ENCODE measurements at places on chromosomes 12 and 14. TPM values are rescaled to one million over a fixed set of nuclear protein-coding genes. Genes with fewer than 3 reads are reported as not detected.
A peak's percentile ranks its signal among the peaks of the same experiment; 100 is the strongest.

DNA sequence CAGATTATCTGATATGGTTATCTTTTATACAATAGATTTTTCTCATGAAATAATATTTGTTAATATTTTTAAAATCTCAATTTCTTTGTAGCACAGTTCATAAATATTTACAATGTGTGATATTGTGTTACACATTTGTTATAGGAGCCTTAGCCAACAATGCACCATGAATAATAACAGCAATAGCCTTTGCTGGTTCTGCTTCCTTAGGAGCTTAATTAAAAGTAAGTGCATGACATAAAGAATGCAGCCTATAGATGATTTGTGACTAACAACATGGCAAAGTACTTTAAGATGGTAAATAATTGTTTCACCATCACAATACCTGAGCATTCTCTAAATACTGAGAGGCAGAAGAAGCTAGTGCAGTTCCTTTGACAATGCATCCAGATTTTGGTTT is 156.3 kb upstream of the RASSF8 start:
- no peak overlapping the region for H3K4me3 ChIP-seq
- no peak for DNase-seq
- no peaks in the 10 kb centered on the region for H3K36me3 ChIP-seq
- no peak overlapping the region for H3K27ac ChIP-seq
- no peaks in the 10 kb centered on the region for H3K27me3 ChIP-seq
- H3K4me1 ChIP-seq = no peaks in the 10 kb centered on the region

Gene CDCA3
- total RNA-seq = 4.4 TPM

Gene MSI1
- not detected for total RNA-seq

GRCh38 chr12:131806674-131807073 is 21.5 kb upstream of the MMP17 start:
- no peak overlapping the region for H3K4me3 ChIP-seq
- H3K27ac ChIP-seq = no peak overlapping the region
- no peaks in the 10 kb centered on the region for H3K27me3 ChIP-seq
- H3K4me1 ChIP-seq = no peaks in the 10 kb centered on the region
- no peaks in the 10 kb centered on the region for H3K36me3 ChIP-seq
- DNase-seq = no peak

Gene ACSM4
- not detected for total RNA-seq

Gene DRAM1
- 5.2 TPM for total RNA-seq

DNA sequence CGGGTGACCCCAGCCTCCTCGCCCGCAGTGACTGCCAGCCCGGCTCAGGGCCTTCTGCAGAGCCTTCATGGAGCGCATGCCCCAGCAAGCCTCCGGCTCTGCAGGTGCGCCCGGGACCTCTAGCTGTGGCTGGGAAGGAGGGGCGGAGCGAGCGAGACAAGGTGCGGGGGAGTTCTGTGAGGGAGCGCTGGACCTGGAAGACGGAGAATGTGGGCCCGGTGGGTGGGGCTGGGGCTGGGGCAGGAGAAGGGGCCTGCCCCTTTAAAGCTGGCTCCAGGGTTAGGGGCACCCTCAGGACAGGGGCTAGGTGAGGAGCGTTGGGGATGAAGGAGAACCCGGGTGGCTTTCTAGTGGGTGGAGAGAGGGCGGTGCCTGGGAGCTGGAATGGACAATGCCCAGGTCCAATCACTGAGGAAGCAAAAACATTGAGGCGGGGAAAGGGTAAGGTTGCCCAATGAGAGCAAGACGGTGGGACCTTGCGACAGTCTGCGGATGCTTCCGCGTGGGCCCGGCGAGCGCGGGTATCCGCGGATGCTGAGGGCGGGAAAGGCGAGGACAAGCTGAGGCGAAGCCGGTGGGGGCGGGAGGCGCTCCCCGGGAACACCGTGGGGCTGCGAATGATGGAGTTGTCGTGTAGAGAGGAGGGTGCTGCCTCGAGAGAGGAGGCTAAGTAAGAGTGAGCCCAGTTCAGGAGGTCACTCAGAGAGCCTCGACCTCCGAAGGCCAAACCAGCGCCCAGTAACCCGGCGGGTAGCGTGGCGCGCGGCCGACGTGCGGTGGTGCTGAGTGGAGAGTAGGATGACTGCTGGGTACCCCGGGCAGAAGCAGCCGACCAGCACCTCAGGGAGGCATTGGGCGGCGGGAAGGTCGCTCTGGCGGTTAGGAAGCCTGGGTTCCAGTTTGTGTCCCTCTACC is at the start of gene GLS2:
GLS2 (minus strand) TSS at position 121 of the 915 bp plus-strand sequence; CDS start at position 78, 43 bp downstream.
- no peak within 1 kb of the TSS for H3K27ac ChIP-seq
- peaks cover 5% of the 10 kb centered on the region for H3K4me1 ChIP-seq
- peak; percentile 41 for DNase-seq

- peaks cover 8% of the 10 kb centered on the region for H3K4me1 ChIP-seq
- no peak overlapping the region for H3K4me3 ChIP-seq
- no peak for DNase-seq
- H3K27ac ChIP-seq = no peak overlapping the region
- H3K36me3 ChIP-seq = no peaks in the 10 kb centered on the region
- H3K27me3 ChIP-seq = peaks cover 40% of the 10 kb centered on the region
These were observed 6.6 kb downstream of the PTHLH start for GRCh38 chr12:27965966-27966365.

GRCh38 chr12:84605983-84606382 is 306.6 kb downstream of the SLC6A15 start:
- no peaks in the 10 kb centered on the region for H3K27me3 ChIP-seq
- no peak overlapping the region for H3K27ac ChIP-seq
- H3K36me3 ChIP-seq = no peaks in the 10 kb centered on the region
- H3K4me1 ChIP-seq = no peaks in the 10 kb centered on the region

- no peaks in the 10 kb centered on the region for H3K27me3 ChIP-seq
- peak overlapping the region; percentile 89 for H3K4me3 ChIP-seq
- H3K4me1 ChIP-seq = peaks cover 41% of the 10 kb centered on the region
- DNase-seq = peak; percentile 97
These were observed 27.7 kb upstream of the HIGD1C start for GRCh38 chr12:50924439-50925341.

GRCh38 chr14:22084393-22085281 is 411.0 kb upstream of the OR4E1 start:
- no peaks in the 10 kb centered on the region for H3K36me3 ChIP-seq
- H3K4me3 ChIP-seq = no peak overlapping the region
- no peaks in the 10 kb centered on the region for H3K4me1 ChIP-seq
- no peak overlapping the region for H3K27ac ChIP-seq
- H3K27me3 ChIP-seq = no peaks in the 10 kb centered on the region
- DNase-seq = no peak

Gene KLRD1
- 0.19 TPM for total RNA-seq

DNA sequence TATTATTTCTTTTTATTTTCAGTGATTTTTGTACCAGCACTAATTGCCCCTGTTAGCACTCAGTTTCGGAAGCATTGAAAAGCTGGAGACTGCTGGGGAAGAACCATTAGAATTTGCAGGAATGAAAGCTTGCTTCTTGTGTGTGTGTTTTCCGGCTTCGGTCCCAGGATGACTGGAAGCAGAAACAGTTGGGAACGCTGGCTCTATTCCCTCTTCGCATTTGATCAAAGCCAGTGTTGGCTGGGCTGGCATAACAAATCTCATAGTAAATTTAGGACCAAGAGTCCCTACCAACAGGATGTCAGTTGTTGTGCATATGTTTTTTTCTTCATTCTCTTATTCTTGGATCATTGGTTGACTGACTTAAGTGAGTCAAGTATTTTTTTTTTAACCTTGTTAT is 53.6 kb upstream of the TRAF3 start:
- H3K4me1 ChIP-seq = no peaks in the 10 kb centered on the region
- no peak for DNase-seq
- H3K4me3 ChIP-seq = no peak overlapping the region
- H3K27ac ChIP-seq = no peak overlapping the region
- peaks cover 54% of the 10 kb centered on the region for H3K36me3 ChIP-seq

GRCh38 chr14:67447033-67447381 is 35.0 kb upstream of the PLEK2 start:
- no peak overlapping the region for H3K4me3 ChIP-seq
- no peaks in the 10 kb centered on the region for H3K27me3 ChIP-seq
- no peak for DNase-seq
- no peaks in the 10 kb centered on the region for H3K4me1 ChIP-seq
- H3K36me3 ChIP-seq = no peaks in the 10 kb centered on the region
- no peak overlapping the region for H3K27ac ChIP-seq

Gene ARHGDIB
- 20.6 TPM for total RNA-seq

- no peak overlapping the region for H3K4me3 ChIP-seq
- DNase-seq = no peak
- H3K27me3 ChIP-seq = no peaks in the 10 kb centered on the region
- H3K4me1 ChIP-seq = no peaks in the 10 kb centered on the region
These were observed 309.1 kb upstream of the NAV3 start for GRCh38 chr12:77521508-77522115.

Gene SCFD1
- 21.5 TPM for total RNA-seq

Gene VASH1
- 0.56 TPM for total RNA-seq

DNA sequence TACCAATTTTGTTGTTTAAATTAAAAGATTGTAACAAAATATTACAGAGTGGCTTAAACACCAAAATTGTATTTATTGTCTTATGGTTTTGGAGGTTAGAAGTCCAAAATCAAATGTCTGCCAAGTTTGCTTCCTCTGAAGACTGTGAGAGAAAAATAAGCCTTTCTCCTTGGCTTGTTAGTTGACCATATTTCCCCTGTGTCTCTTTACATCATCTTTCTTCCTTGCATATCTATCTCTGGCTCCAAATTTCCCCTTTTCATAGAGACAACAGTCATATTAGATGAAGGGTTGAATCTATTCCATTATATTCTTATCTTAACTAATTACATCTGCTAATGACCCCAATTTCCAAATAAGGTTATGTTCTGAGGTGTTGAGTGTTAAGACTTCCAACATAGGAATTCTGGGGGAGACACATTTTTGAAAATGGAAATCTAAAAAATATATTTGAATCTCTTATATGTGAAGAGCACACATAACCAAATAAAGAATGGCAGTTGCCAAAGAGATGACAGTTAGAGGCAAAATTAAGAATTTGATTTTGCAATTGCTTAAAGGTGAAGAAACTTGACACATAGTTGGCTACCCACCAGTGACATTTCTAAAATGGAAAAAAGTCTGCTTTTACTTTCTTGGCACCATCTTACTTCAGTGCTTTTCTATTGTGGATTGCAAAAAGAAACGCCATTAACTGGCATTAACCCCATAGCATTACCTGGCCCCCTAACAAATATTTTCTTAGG is 407.2 kb downstream of the FSCB start:
- DNase-seq = no peak
- H3K4me3 ChIP-seq = no peak overlapping the region
- H3K4me1 ChIP-seq = no peaks in the 10 kb centered on the region
- no peaks in the 10 kb centered on the region for H3K36me3 ChIP-seq
- no peaks in the 10 kb centered on the region for H3K27me3 ChIP-seq

- H3K4me3 ChIP-seq = no peak overlapping the region
- no peak overlapping the region for H3K27ac ChIP-seq
- H3K4me1 ChIP-seq = peaks cover 17% of the 10 kb centered on the region
- H3K27me3 ChIP-seq = no peaks in the 10 kb centered on the region
- DNase-seq = no peak
These were observed 15.3 kb downstream of the COL2A1 start for GRCh38 chr12:47989023-47989417.

DNA sequence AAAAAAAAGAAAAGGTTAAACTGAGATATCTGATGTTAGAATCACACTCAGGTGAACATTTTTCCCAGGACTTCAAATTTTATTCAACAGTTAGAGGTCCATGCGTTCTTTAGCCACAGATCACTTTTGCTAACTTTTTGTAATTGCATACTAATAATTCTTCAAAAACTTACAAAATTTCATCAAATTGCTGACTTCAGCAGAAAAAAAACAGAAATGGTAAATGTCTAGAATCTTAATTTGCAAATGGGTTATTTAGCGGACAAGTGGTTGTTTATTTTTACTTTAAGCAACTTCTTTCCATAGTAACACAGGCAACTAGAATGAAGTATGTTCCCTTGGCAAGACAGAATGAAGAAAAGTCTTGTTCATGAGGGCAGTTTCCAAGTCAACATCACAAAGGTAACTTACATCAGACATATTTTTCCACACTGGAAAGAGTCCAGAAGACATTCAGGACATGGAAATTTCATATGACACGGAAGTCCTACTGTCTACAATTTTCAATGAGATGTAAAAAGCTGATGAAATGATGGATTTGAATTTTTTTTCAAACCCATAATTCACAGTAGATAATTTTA is 62.5 kb upstream of the SOX5 start:
- no peak for DNase-seq
- H3K36me3 ChIP-seq = no peaks in the 10 kb centered on the region
- H3K4me3 ChIP-seq = no peak overlapping the region
- H3K27ac ChIP-seq = no peak overlapping the region

Gene ZNF605
- 2.1 TPM for total RNA-seq

DNA sequence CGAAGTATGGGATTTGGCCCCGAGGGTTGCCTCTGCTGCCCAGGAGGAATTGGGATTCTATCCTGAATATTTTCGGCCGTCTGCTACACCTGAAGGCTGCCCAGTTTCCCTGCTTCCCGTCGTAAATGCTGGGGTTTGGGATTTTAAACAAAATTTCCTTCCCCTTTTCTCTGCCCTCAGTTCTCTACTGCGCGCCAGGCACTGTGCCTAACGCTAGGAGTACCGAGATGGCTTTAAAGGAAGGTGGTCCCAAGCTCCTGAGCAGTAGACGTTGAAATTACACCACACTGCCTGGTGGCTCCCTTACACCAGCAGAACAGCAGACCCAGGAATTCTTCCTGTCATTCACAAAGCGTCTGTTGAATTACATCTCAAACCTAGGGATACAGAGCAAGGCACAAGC is 566 bp upstream of the PRDM4 start:
- H3K4me1 ChIP-seq = peaks cover 30% of the 10 kb centered on the region
- no peak for DNase-seq
- no peaks in the 10 kb centered on the region for H3K27me3 ChIP-seq
- peak overlapping the region; percentile 85 for H3K4me3 ChIP-seq
- H3K36me3 ChIP-seq = peaks cover 10% of the 10 kb centered on the region
- peak overlapping the region; percentile 73 for H3K27ac ChIP-seq

Gene BBOF1
- total RNA-seq = 8.7 TPM

- H3K4me1 ChIP-seq = peaks cover 15% of the 10 kb centered on the region
- H3K27ac ChIP-seq = no peak overlapping the region
- DNase-seq = no peak
- H3K4me3 ChIP-seq = no peak overlapping the region
- no peaks in the 10 kb centered on the region for H3K36me3 ChIP-seq
These were observed 7.1 kb downstream of the PTHLH start for GRCh38 chr12:27965411-27965810.

Gene MIS18BP1
- 5.5 TPM for total RNA-seq

GRCh38 chr14:93742761-93743160 is 45.5 kb downstream of the PRIMA1 start:
- no peaks in the 10 kb centered on the region for H3K27me3 ChIP-seq
- no peak overlapping the region for H3K4me3 ChIP-seq
- no peak for DNase-seq
- no peak overlapping the region for H3K27ac ChIP-seq

GRCh38 chr12:108788076-108788782 is 56.9 kb upstream of the CORO1C start:
- no peaks in the 10 kb centered on the region for H3K27me3 ChIP-seq
- H3K27ac ChIP-seq = peak overlapping the region; percentile 82

DNA sequence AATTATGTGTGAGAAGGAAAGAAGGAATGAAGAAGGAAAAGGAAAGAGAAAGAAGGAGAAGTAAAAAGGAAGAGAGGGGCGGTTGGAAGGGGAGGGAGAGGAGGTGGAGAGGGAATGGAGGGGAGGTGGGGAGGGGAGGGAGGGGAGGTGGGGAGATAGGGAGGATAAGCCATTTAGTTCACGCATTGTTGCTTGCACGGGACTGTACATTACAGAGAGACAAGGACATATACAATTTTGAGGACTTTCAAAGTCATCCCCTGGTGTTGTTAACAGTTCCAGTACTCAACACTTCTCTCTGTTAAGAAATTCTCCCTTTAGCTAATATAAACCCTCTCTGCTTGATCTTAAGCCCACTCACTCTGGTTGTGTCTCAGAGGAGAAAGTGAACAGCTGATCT is 312.5 kb downstream of the GRIN2B start:
- no peak for DNase-seq
- no peak overlapping the region for H3K4me3 ChIP-seq
- H3K27ac ChIP-seq = no peak overlapping the region
- no peaks in the 10 kb centered on the region for H3K4me1 ChIP-seq
- H3K36me3 ChIP-seq = no peaks in the 10 kb centered on the region

Data from gastrocnemius medialis (tissue), 4 donors.